ENCODE measurements at places on chromosomes 2 and 18. TPM values are rescaled to one million over a fixed set of nuclear protein-coding genes. Genes with fewer than 3 reads are reported as not detected.
A peak's percentile ranks its signal among the peaks of the same experiment; 100 is the strongest.

DNA sequence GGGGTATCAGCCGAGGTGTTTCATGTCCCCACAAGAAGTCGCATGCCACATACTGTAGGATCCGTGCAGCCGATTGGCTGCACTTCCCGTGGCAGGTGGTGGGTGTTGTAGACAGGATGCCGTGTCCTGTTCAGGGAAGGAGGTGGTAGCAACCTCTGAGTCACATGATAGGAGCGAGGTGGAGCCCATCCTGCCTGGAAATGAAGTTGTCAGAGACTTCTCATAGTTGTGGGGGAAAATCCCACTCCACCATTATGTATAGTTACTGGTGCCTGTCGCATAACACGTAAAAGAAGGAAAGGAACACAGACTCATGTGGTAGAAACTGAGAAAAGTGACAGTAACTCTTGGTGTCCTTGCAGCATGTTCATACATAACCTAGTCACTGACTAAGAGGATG lies 91.4 kb upstream of the IL1R2 start:
- no peak for DNase-seq

GRCh38 chr18:54222922-54223567 lies 1.4 kb downstream of the MBD2 start:
- DNase-seq = no peak

DNA sequence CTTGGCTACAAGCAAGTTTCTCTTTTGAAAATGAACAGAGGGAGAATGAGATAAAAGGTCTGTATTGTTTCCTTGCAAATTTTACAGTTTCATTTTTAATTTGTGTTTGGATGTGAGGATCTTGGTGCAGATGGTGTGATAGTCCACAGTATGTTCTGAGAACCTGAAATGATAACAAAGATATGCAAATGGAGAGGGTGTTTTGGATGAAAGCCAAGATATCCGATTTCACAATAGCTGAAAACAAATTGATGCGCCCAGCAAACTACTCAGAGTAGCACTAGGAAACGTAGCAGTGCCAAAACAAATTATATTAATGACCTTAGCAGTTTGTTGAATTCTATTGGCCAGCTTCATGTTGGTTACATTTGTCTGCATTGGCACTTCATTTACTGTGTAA lies 683.5 kb downstream of the TMEM182 start:
- DNase-seq = no peak

- peak; percentile 79 for DNase-seq
Measured at GRCh38 chr2:54999182-54999581, 51.1 kb downstream of the RTN4 start.

DNA sequence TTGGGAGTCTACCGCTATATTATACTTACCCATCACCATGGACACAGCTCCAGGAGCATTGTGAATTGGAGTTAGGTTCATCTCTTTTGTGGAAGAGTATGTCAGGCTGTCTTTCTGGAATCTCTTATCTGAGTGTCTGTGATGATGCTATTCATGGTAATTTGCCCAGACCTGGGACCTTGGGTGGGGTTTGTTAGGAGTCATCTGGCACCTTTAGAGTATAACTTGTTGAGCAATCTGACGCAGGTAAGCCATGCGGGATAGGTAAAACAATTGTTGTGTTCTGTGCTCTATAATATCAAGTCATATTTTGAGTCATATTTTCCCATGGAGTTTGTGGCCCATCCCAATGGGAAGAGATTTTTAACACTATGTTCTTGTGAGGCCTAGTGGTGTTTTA lies 49.7 kb upstream of the MAPRE2 start:
- no peak for DNase-seq

DNA sequence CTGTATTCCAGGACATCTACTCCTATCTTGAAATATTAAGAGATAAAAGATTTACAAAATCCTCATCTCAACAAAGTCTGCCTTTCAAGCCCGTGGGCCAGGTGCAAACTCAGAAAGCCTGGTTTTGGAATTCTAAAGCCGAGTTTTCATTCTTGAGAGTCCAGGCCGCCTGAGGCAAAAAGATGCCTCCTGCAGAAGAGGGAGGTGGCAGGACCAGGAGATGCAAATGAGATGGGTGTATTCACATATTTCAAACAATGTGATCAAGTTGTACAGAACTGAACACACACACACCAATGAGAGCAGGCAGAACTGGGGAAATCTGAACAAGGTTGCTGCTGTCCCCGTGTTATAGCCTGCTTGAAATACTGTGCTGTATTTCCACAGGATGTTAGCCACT lies 7.7 kb upstream of the HS6ST1 start:
- no peak for DNase-seq

The FAM124B gene
- 0.12 TPM for total RNA-seq

The PELI1 gene
- 2.3 TPM for total RNA-seq

The LRP1B gene
- not detected for total RNA-seq

The PMAIP1 gene
- 37.9 TPM for total RNA-seq
